ENCODE measurements at places on chromosomes 5 and 9.
A peak's percentile ranks its signal among the peaks of the same experiment; 100 is the strongest.

DNA sequence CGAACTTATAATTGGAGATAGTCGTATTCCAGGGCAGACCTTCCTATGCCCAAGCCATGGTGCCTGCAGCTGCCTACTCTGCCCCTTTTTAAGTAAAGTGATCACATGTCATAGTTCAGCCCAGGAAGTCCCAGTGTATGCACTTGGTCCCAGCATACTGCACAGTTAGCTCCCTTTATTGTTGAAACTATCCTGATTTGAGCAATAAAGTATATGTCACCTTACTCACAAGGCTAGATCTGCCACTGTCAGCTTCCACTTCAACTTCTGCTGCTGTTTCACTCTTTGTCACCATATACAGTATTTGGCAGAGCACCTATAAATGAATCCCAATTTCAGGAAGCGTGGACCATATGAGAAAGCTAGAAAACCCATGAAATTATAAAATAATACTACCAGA, 103.8 kb upstream of the PTGER4 start:
- no peak for DNase-seq

DNA sequence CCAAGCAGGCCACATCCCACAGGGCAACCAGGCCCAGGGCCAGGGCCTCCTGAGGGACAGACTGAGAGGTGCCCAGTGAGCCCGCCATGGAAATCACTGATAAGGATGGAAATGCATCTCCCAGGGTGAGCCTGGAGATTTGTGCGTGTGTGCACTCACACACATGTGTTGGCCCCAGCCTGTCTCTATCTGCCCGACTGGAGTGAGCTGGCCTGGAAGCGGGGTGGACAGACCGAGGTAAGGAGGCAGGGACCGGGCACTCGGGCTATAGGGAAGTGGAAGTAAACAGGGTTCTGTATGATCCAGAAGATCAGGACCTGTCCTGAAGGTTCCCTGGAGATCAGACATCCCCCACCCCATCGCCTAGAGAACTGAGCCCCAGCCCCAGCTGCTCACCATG, 17.4 kb downstream of the GFI1B start:
- no peak for DNase-seq

GRCh38 chr9:113222482-113222841, 1.1 kb downstream of the SLC31A1 start:
- DNase-seq = no peak

GRCh38 chr5:75197745-75198144, 38.9 kb downstream of the ANKRD31 start:
- DNase-seq = no peak

DNA sequence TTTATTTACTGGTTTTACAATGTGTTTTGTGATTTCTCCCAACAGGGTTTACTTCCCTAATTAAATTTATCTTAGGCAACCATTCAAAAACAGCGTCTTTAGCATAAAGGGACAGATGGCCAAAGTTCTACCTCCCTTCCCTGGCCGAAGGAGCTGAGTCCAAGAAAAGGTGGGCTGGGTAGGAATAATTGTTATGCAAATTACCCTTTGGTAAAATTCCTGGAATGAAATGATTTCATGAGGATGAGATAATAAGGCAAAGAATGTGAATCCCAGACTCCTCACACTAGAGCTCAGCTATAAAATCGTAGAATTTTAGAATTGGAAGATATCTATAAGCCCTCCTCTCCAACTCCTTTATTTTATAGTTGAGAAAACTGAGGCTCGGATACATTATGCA, 119.6 kb downstream of the SGCD start:
- DNase-seq = no peak

DNA sequence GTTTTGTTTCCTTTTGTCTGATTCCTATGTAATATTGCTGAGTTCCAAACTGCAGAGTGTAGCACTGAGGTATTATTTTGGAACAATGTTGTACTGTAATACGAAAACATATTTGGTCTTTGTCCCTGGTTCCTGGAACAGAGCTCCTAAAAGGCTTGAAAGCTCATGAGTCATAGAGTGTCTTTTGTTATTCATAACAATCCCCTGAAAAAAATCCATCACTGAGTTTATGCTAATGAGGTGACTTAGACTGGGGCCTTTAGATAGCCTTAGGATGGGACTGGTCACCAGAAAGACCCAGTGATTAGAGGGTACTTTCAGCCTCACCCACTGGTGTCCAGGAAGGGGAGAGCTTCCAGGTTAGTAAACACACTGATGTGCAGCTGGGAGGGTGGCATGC, 132.7 kb upstream of the POU5F2 start:
- DNase-seq = no peak

GRCh38 chr5:35990520-35990919, 670 bp downstream of the UGT3A1 start:
- DNase-seq = no peak

DNA sequence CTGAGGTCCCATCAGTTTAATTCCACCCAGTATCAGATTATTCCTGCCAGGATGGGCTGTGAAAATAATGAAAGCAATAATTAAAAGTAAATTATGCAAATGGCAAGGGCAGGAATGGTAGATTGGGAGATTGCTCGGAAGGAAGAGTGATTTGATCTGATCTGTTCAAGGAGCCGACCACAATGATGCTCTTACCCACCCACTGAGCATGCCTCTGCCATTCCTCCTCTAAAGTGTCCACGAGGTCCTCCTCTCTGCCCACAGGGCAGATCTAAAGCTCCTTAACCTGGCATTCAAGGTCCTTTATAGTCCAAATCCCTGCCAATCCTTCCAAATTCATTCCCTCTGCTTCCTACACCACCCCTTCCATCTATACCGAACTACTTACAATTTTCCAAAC, 147.8 kb downstream of the TTLL11 start:
- DNase-seq = no peak

DNA sequence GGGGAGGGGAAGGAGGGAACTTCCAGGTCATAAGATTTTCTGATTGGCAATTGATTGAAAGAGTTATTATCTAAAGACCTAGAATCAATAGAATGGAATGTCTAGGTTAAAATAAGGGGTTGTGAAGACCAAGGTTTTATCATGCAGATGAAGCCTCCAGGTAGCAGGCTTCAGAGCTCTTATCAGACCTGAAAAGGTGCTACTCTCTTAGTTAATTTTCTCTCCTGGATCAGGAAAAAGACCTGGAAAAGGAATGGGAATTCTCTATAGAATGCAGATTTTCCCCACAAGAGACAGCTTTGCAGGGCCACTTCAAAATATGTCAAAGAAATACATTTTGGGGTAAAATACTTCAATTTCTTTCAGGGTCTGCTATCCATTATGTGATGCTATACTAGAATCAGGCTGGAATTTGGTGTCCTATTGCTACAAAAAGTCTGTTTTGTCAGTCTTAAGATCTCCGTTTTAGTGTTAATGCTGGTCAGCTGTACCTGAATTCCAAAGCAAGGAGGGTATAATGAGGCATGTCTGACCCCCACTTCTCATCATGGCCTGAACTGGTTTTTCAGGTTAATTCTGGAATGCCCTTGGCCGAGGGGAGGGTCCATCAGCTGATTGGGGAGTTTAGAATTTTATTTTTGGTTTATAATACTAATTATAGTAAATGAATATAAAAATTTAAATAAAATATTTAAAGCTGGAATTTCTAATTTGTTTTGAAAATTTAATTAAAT, 16.6 kb upstream of the STOM start:
- DNase-seq = no peak

DNA sequence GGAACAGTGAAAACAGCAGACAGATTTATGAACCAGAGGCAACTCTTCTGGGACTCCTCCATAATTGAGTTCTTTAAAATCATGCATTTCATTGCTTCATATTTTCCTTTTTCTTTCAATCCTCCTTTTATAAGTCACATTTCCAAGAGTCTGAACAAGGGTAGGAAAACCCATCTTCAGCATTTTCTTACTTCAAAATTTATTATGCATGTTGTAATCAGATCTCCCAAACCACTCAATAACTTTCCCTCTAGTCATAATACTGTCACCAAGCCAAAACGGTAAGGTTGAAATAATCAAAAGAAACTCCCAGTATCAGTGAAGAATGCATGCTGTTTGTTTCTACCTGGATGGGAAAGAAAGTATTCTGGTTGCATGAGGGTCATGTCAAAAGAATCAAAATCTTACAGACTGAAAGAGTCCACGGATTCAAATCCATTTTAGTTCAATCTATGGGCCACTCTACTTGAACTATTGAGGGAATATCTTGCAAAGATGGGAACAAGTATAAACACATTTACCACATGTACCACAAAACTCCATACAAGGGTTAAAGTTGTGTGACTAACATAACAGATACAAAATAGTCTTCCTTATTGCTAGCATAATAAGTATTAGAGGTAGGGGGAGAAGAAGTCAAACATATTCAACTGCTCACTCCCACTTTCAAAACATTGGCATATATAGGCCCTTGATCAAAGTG, 797.3 kb downstream of the MAT2B start:
- no peak for DNase-seq

DNA sequence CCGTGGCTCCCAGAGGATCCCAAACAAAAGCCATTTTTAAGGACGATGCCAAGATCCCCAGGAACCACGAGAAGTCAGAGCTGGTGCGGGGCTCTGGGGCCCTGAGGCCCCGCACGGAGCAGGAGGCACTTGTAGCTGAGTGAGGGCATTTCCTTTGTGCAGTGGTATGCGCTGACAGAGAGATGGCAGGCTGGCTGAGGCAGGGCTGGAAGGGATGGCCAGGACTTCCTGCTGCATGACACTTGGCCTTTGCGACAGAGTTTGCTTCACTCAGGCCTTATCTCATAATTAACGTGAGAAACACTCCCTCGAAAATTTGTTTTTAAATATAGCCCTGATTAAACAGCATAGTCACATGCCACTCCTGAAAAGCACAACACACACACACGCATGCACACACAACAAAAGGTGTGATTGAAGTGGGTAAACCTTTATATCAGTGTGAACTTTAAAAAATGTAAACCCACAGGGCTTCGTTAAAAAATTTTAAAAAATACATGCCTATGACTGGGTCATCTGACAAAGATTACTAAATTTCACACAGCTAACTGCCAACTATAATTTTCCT, 536.6 kb downstream of the PDE4D start:
- DNase-seq = peak; percentile 20

DNA sequence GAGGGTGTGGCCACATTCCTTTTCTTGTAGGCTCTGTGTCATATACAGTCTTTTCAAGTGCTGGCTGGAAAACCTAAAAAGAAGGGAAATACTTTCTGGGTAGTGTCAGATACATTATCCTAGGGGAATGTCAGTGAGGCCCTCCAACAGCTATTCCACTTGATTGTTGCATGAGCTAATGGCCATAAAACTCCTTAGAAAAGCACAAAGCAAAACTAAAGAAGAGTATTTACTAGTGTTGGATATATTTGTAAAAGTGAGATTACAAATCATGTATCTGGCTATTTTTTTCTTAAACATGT, 829 bp downstream of the ANXA1 start:
- no peak for DNase-seq

GRCh38 chr9:90802386-90802985, 867 bp downstream of the SYK start:
- DNase-seq = no peak

GRCh38 chr5:7391814-7392692, 3.9 kb upstream of the ADCY2 start:
- no peak for DNase-seq

GRCh38 chr5:61407706-61408270, 75.7 kb downstream of the ZSWIM6 start:
- no peak for DNase-seq

- no peak for DNase-seq
These were observed 200.6 kb upstream of the MVB12B start for GRCh38 chr9:126125992-126126409.

DNA sequence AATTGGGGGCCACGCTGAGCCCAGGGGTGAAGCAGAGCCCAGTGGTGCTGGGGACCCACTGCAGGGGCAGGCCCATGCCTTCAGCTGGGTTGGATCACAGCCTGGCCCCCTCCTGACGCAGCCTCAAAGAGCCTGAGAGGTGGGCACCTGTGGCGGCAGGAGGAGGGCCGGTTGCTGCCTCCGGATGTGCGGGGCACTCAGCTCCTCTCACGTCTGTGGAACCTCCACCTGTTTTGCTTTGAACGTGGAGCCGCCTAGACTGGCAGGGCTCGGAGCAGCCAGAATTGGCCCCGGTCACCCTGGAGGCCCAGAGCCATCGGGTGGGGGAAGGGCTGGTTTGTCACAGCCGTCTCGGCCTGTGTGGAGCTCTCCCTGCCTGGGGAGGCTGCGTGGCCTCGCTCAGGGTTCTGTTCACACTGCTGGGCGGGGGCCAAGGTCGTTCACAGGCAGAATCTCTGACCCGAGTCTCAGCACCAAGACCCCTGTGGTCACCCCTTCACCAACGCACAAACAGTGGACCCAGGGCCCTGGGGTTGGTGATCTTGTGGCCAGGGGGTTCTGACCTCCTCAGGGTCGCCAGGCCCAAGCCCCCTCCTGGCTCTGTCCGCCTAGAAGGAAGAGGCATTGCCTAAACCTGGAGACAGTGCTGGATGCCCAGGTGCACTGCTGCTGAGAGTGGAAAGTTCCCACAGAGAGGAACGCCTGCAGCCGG, 9.2 kb upstream of the SLC9A3 start:
- DNase-seq = no peak

DNA sequence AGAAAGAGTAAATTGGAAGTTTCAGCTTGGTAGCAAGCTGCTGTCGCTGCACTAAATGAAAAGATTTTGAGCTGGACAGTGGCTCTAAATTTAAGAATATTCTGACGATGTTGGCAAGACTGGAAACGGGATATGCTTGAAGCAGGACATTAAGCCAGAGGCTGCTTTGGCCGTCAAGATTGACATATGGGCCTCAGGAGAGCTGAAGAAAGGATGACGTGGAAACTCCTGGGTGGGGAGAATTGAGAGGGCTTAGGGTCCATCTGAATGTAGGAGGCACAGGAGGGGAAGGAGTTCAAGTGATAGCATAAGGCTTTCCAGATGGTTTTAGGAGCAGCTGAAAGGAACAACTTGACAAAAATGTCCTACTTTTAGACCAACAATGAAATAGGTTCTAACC, 108.9 kb downstream of the PAPPA start:
- DNase-seq = no peak

DNA sequence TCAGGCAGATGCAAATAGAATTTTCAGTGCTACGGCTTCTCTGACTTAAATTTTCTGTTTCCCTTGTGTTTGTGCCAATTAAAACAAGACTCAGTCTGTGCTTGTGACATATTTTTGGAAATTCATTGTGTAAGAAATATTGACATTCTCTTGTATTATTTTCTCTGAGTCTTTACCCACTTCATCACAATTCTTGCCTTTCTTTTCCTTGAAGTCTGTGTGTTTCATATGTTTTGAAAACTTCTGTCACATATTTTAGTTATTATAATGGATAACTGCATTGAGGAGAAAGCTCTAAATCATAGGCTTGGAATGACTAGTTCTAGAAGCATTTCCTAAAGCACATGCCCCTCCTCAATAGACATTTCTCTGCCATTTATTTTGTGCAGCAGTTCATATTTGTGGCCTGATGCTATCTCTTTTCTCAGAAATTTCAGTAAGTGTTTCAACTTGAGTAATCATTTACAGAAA, 206.6 kb downstream of the PALM2AKAP2 start:
- no peak for DNase-seq

DNA sequence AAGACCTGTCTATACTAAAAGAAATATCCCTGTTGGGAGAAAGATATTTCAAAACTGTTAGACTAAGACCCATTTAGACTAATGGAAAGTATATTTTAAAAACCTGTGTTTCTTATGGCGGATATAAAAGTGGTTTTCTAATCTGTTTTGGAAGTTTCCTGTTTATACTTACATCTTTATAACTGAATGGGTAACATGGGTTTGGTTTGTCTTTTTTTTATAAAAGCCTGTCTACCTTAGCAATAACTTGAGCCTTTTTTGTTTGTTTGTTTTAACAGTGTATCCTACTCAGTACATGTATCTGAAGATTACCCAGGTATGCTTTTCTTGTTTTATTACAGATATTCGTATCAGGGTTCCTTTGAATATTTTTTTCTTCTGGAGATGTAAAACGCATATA, 83.4 kb downstream of the PARP8 start:
- no peak for DNase-seq

- DNase-seq = no peak
These were observed 21.4 kb upstream of the HAVCR1 start for GRCh38 chr5:157080286-157080685.

Measured in tibial artery (tissue), 4 donors.